ENCODE measurements at places on chromosomes 16 and 17. TPM values are rescaled to one million over a fixed set of nuclear protein-coding genes. Genes with fewer than 3 reads are reported as not detected.

DNA sequence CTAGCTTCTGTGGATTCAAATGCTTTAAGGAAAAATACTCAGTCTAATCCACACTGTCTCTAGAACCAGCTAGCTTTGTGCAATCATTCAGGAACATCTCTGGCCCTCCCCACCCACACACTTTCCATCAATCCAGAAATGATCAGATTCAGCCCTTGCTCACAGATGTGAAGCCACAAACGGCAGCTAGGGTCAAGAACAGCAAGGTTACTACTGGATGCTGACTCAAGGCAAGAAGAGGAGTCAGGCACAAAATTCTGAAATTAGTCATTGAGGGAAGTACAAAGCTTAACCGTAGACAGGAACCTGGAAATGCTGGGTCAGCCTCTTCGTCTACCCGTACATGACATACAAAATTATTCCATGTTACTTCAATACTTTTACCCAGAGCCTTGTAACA lies 174.6 kb downstream of the CDH13 start:
- DNase-seq, result no peak

Gene ALKBH5
- total RNA-seq, result 183 TPM

Gene ZFPM1
- 4.1 TPM for total RNA-seq

Gene HEXD
- total RNA-seq, result 14.4 TPM

Gene NKD1
- total RNA-seq, result 0.43 TPM

All from Right ventricle myocardium inferior (tissue), 1 donor.